ENCODE measurements at places on chromosomes 3 and 15.

DNA sequence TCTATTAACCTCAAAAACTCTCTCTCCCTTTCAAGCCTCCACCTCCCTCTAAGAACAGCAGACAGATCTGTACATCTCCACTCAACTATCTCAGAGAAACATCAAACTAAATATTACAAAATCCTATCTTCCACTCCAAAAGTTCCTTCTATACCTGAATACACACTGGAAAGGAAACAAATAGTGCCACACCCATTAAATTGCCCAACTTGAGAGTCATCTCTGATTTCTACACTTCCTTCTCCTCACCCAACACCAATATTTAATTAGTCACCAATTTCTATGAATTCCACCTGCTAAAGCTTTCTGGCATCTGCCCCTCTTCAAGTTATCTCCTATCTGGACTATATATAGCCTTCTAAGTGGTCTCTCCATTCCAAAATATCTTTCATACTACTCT is 65.8 kb downstream of the PEAK1 start:
- DNase-seq: no peak

GRCh38 chr3:128343287-128344051 is 123.2 kb downstream of the DNAJB8 start:
- DNase-seq: no peak

- DNase-seq: no peak
These were observed 56.1 kb upstream of the CPNE4 start for GRCh38 chr3:132090921-132091320.

GRCh38 chr15:56243163-56244037 is at the start of gene RFX7:
RFX7 (minus strand) TSS chr15:56243879; CDS start chr15:56243285, 594 bp downstream.
- DNase-seq: peak; percentile 69

- DNase-seq: no peak
These were observed 99.0 kb upstream of the KCNMB2 start for GRCh38 chr3:178437236-178437635.

- DNase-seq: no peak
These were observed 61.3 kb downstream of the FOXP1 start for GRCh38 chr3:71521940-71522876.

- DNase-seq: no peak
These were observed 292.8 kb upstream of the ZNF717 start for GRCh38 chr3:76078101-76078500.

GRCh38 chr3:115772951-115773350 is 149.6 kb downstream of the GAP43 start:
- DNase-seq: no peak

GRCh38 chr3:4852780-4853748 is 126.2 kb upstream of the BHLHE40 start:
- DNase-seq: no peak

GRCh38 chr3:128383316-128384235 is 83.1 kb downstream of the DNAJB8 start:
- DNase-seq: peak; percentile 64

DNA sequence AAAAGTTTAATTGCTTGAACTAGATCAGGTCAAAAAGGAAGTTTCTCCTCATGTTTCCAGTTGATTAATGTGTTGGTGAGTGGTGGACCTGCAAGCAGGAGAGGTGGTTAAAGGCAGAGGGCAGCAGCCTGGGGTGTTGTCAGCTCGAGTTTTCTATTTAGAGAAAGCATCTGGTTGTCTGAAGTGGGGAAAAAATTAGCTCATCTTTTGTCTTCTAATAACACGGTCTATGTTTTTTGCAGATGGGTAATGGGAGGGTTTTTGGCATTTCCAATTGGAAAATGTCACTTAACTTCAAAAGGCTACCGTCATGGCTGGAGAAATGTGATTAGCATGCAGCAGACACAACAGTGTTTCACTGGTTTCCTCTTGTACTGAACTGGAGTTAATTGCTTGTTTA is 122.6 kb downstream of the ITPR1 start:
- no peak for DNase-seq

DNA sequence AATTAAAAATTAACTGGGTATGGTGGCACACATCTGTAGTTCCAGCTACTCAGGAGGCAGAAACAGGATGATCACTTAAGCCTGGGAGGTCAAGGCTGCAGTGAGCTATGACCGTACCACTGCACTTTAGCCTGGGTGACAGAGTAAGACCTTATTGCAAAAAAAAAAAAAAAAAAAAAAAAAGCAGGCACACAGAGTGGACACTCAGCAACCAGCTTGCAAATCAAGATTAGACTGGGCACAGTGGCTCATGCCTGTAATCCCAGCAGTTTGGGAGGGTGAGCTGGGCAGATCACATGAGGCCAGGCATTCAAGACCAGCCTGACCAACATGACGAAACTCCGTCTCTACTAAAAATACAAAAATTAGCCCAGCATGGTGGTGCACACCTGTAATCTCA is 5.4 kb downstream of the CLN6 start:
- no peak for DNase-seq

DNA sequence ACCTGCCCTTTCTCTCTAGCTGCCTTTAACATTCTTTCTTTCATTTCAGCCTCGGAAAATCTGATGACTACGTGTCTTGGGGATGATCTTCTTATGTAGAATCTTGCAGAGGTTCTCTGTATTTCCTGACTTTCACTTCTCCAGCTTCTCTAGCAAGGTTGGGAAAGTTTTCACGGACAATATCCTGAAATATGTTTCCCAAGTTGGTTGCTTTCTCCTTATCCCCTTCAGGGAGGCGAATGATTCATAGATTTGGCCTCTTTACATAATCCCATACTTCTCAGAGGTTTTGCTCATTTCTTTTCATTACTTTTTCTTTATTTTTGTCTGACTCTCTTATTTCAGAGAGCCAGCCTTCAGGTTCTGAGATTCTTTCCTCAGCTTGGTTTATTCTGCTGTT is 62.1 kb upstream of the CCDC54 start:
- DNase-seq: no peak

GRCh38 chr3:53051929-53052328 is 6.1 kb upstream of the SFMBT1 start:
- no peak for DNase-seq

DNA sequence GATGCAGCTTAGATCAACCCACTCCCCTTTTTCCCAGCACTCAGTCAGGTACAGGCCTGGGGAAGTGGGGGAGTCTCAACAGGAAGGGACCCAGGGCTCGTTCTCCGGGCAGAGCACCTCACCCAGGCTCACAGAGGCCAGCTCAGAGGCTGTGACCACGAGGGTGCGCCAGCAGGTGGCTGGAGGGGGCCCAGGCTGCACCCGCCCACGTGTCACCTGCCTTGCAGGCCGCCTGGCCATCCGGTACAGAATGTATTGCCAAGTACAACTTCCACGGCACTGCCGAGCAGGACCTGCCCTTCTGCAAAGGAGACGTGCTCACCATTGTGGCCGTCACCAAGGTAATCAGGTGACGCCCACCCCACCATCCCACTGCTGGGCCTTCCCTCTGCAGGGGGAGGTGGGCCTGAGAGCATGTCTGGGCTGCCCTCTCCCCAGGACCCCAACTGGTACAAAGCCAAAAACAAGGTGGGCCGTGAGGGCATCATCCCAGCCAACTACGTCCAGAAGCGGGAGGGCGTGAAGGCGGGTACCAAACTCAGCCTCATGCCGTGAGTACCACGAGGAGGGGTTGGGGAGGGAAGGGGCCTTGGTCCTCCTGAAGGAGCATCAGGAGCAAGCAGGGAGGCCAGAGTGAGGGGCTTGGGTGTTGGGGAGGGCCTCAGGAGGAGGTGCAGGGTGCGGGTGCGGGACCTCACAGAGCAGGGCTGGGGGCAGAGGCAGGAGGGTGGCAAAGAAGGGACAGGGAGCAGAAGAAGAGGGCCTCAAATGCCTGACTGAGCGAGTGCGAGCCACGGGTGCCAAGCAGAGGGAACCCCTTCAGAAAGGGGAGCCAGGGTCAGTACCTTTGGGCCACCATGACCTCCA is 14.0 kb upstream of the LMAN1L start:
- no peak for DNase-seq

GRCh38 chr3:183967693-183968092 is 50.0 kb downstream of the ABCC5 start:
- no peak for DNase-seq

Data from stimulated activated CD8-positive, alpha-beta memory T cell treated with anti-CD3 and anti-CD28 coated beads, Interleukin-4, amount 100 ng/mL, for 24 hours (primary cell).